ENCODE measurements at places on chromosomes 5 and 9.

DNA sequence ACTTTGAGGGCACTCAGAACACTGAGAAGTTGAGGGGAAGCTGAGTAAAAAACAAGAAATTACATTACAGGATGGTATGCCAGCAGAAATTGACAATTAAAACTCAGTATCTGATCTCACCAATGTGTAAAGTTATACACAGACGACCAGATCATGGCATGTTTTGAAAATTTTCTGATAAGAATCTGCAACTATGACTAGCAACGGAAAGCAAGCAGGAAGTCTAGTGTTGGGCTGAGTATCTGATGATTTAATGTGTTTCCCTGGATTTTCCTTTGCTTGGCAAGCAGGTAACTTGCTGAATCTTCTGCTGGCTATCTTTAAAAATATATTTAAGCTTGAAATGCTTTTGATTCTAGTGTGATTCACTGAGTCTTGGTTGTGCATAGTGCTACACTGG lies 5.2 kb upstream of the GCNT4 start:
- DNase-seq, result no peak

- no peak for DNase-seq
Observed at GRCh38 chr5:135487839-135488514, 35.8 kb upstream of the TIFAB start.

- no peak for DNase-seq
Observed at GRCh38 chr5:3650320-3650719, 54.7 kb downstream of the IRX1 start.

GRCh38 chr5:175659546-175660253 lies 1.8 kb downstream of the HRH2 start:
- no peak for DNase-seq

GRCh38 chr9:120191141-120191540 lies 388.8 kb downstream of the CDK5RAP2 start:
- DNase-seq, result no peak
